T-helper 22 cell (primary cell): ENCODE measurements at places on chromosomes 16 and 17.

- no peak for DNase-seq
Observed at GRCh38 chr16:56047307-56048234, 143.7 kb upstream of the GNAO1 start.

- DNase-seq, result no peak
Observed at GRCh38 chr17:251531-251930, 70.1 kb upstream of the DOC2B start.

DNA sequence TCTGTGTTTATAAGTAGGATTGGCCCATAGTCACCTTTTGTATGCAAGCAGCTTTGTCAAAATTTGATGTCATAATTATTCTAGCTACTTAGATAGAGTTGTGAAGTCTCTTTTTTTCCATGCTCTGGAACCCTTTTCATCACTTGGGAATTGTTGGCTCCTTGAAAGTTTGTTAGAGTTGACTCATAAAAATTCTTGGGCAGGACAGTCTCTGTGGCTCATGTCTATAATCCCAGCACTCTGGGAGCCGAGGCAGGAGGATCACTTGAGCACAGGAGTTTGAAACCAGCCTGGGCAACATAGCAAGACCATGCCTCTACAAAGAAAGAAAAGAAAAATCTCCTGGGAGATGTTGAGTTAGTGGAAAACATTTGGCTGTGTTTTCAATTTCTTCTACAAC is 45.7 kb upstream of the MRC2 start:
- DNase-seq, result no peak

DNA sequence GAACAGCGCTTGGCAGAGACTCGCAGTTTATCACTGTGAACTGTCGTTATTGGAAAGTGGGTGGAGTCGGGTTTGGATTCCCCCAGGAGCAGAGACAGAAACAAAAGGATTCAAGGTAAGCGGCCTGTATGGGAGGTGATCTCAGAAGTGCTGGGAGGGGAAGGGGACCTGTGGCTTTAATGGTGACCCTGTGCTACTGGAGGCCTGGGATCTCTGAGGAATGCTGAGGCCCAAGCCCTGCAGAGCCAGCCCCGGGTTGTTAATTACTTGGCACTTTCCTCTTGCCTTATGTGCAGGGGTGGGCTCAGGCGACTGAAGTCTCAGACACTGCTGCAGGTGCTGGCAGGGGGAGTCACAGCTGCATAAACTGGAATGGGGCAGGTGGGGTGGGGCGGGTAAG is 27.4 kb downstream of the IRF8 start:
- no peak for DNase-seq

DNA sequence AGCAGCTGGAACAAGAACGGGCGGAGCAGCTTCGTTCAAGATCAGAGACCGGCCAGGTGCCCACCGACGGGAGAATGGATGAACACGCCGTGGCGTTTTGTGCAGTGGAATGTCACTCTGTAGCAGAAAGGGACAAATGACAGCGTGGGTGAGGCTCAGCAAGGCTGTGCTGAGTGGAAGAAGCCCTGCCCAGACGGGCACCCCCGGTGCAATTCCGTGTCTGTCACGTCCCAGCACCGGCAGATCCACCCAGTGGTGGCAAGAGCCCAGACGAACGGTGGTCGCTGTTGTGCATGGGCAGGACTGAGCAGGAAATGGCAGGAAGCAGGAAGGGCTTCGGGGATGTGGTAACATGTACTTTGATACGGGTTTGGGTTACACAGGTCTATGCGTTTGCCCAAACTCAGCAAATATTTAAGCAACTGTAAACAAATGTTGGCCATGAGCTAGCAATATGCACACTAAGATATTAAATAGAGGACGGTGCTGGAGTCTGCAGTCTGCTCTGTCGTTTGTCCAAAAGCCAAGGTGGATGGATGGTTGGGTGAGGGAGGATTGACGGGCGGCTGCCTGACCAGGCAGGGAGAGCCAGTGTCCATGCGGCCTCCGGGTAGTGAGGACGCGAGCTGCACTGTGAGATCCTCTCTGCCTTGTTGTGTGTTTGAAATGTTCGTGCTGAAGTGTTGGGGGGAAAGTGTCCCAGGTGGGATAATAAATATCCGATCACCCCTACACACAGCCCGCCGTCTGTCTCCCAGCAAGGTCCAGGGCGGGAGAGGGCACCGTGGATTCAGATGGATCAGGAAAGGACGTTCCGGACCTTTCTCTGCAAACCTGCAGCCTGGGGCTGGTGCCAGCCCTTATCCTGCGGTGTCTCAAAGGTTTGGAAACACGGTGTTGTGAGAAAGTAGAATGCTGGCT is 48.4 kb downstream of the COX4I1 start:
- DNase-seq, result no peak

DNA sequence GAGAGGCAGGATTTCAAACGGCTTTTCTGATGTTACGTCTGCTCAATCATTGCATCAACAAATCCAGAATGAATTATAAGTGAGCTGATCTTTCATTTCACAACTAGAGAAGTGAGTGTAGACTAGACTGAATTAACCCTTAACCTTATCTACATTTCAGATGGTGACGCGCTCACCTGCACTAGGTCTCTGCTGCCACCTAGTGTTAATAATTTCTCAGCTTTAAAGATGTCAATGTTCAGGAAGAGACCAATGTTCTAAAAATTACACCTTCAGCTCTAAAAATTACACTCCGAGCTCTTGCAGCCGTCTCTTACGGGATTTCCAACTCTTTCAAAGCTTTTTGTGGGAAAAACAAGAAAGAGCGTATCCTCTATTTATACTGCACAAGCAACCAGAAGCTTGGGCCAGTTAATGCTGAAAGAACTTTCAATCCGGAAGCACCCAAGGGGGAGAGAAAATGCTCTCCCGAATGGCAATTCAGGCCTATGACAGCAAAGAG is 88.2 kb upstream of the FA2H start:
- DNase-seq, result no peak

DNA sequence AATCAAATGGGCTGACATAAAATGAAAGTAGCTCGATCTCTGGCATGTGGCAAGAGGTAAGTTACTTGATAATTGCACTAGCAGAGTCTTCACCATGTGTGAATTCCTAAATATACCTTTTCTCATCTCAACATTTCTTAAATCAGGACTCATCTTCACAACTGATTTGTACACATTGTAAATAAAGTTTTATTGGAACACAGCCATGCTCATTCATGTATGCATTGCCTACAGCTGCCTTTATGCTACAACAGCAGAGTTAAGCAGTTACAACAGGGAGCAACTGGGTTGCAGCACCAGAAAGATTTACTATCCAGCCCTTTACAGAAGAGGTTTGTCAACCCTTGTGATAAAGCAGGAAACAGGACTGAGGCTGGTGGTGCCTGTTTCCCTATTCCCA is 48.1 kb downstream of the ARHGAP17 start:
- no peak for DNase-seq

GRCh38 chr17:62876673-62877405 is 68.7 kb upstream of the MARCHF10 start:
- no peak for DNase-seq

- DNase-seq, result no peak
Observed at GRCh38 chr17:76943781-76944213, 75.6 kb downstream of the MGAT5B start.
